T-helper 17 cell (primary cell): ENCODE measurements at places on chromosomes 2 and 18.

- no peak overlapping the region for H3K4me3 ChIP-seq
- DNase-seq: no peak
- no peak overlapping the region for H3K27ac ChIP-seq
Observed at GRCh38 chr18:3162181-3162580, 57.6 kb downstream of the MYOM1 start.

DNA sequence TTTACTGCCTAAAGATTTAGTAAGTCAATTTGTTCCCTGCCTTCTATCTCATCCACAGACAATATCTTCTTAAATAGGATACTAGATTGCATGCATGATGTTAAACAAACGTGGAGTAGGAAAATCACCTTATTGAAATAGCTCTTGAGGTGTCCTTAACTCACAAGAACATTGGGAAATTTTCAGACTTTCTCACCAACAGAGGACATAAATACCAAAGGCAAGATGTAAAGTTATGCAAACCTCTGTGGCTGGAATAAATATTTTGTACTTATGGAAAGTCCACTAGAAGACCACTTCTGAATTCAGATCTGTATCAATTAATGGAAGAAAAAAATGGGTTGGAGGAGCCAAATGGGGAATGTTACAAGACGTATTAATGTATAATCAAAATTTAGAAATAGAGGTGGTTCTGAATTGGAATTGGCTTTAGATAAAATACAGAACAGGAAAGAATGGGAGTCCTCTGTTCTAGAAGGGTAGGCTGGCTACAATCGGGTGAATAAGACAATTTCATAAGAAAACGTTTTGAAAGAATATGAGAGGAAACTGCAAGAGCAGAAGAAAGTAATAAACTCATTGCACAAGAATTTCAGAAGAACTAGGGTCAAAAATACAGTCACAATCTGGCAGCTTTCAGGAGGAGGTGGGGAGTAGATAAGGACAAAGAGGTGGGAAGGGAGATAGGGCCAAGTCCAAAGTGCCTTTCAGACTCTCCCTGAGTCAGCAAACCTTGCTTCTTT, 69.3 kb upstream of the FN1 start:
- no peaks in the 10 kb centered on the region for H3K36me3 ChIP-seq
- no peak for DNase-seq
- H3K27me3 ChIP-seq: peaks cover 29% of the 10 kb centered on the region

- H3K4me3 ChIP-seq: no peak overlapping the region
- H3K4me1 ChIP-seq: no peaks in the 10 kb centered on the region
- no peaks in the 10 kb centered on the region for H3K36me3 ChIP-seq
- no peak for DNase-seq
- peaks cover 24% of the 10 kb centered on the region for H3K27me3 ChIP-seq
Observed at GRCh38 chr2:205722283-205722918, 40.1 kb downstream of the NRP2 start.

GRCh38 chr2:212713681-212714080, 175.1 kb upstream of the ERBB4 start:
- H3K27me3 ChIP-seq: no peaks in the 10 kb centered on the region
- H3K27ac ChIP-seq: no peak overlapping the region
- DNase-seq: no peak
- H3K36me3 ChIP-seq: no peaks in the 10 kb centered on the region
- H3K4me3 ChIP-seq: no peak overlapping the region

DNA sequence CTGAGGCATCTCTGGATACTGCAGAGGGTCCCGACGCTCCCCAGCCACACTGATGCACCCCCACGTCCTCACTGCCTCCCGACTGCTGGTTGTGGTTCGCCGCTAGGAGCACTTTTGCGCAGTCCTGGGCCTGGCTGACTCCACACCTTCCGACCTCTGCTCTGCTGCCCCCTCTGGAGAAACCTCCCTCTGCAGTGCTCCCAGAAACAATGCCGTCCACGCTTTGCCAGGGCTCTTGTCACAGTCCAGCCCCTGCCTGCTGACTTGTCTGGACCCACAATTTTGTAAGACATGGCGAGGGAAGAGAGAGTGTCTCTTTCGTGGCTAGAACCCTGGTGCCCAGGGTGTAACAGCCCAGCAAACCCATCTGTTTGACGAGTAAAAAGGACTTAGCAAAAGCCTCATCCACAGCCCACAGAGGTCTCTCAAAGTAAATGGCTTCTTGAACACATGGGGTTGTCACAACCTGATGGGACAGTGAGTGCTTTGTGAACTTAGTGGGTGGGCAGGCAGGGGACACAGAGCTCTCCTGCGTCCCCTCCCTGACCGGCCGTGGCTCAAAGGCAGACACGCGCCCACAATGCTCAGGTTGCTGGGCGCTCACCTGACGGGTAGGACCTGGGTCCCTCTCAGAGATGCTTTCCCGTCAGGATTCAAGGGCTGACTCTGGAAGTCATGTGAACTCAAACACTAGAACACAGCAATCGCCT, 4.0 kb downstream of the COPS9 start:
- H3K27me3 ChIP-seq: no peaks in the 10 kb centered on the region
- peaks cover 3% of the 10 kb centered on the region for H3K36me3 ChIP-seq
- no peak for DNase-seq
- H3K4me3 ChIP-seq: peak overlapping the region; percentile 41
- no peak overlapping the region for H3K27ac ChIP-seq

- peaks cover 50% of the 10 kb centered on the region for H3K4me1 ChIP-seq
- H3K4me3 ChIP-seq: no peak overlapping the region
- H3K36me3 ChIP-seq: peaks cover 20% of the 10 kb centered on the region
- peak overlapping the region; percentile 66 for H3K27ac ChIP-seq
- H3K27me3 ChIP-seq: no peaks in the 10 kb centered on the region
- no peak for DNase-seq
Observed at GRCh38 chr2:68789603-68790002, 55.0 kb downstream of the ARHGAP25 start.

DNA sequence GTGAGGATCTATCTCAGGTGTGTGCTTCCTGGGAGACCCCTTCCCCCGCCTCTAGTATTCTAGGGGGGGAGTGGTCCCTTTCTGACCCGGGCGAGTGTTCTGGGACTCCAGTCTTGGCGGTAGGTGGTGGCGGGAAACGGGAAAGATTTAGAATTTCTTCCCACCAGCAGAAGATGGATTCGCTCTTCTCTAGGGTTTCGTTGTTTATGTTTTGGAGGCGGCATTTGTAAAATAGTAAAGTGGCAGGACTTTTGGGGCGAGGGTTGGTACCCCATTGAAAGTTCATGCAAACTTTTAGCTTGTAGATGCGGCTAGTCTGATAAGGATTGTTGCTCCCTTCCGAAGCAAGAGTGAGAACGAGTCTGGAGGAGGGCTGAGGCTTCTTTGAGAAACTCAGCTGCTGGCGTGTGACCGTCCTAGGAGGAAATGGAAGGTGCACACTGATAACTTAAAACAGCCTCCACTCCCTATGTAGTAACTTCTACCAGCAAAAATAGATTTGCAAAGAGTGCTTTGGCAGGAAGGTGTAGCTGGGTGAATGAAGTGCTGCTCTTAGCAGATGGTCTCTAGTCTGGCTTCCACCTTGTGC, 412 bp downstream of the GPD2 start:
- H3K4me3 ChIP-seq: peak overlapping the region; percentile 97
- no peak for DNase-seq
- H3K27ac ChIP-seq: peak overlapping the region; percentile 93
- peaks cover 20% of the 10 kb centered on the region for H3K4me1 ChIP-seq
- no peaks in the 10 kb centered on the region for H3K27me3 ChIP-seq
- H3K36me3 ChIP-seq: peaks cover 2% of the 10 kb centered on the region

- H3K27me3 ChIP-seq: peaks cover 22% of the 10 kb centered on the region
- DNase-seq: no peak
- no peak overlapping the region for H3K4me3 ChIP-seq
- H3K36me3 ChIP-seq: peaks cover 2% of the 10 kb centered on the region
Observed at GRCh38 chr18:12060182-12060870, 33.3 kb upstream of the ANKRD62 start.

DNA sequence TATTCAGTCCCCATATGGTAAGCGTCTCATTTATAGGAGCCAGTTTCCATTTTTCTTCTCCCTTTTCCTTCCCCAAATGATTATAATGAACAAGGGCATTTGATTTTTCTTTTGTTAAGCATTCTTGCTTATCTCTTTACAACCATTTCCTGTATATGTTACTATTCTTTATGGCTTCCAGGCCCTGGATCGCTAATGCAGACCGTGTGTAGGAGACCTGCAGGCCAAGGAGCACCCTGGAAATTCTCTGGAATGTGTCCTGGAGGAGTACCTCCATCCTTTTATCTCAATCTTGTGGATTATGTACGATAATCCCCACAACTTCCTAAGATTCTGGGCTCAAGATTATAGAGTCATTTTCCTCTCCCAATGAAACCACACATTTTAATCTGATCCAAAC, 439.6 kb upstream of the MMADHC start:
- H3K27me3 ChIP-seq: no peaks in the 10 kb centered on the region
- no peak overlapping the region for H3K4me3 ChIP-seq
- no peaks in the 10 kb centered on the region for H3K4me1 ChIP-seq
- no peak for DNase-seq
- no peaks in the 10 kb centered on the region for H3K36me3 ChIP-seq

GRCh38 chr2:11336189-11336588, 8.2 kb downstream of the ROCK2 start:
- H3K27ac ChIP-seq: no peak overlapping the region
- H3K4me3 ChIP-seq: no peak overlapping the region
- H3K27me3 ChIP-seq: no peaks in the 10 kb centered on the region
- H3K36me3 ChIP-seq: no peaks in the 10 kb centered on the region
- DNase-seq: no peak

DNA sequence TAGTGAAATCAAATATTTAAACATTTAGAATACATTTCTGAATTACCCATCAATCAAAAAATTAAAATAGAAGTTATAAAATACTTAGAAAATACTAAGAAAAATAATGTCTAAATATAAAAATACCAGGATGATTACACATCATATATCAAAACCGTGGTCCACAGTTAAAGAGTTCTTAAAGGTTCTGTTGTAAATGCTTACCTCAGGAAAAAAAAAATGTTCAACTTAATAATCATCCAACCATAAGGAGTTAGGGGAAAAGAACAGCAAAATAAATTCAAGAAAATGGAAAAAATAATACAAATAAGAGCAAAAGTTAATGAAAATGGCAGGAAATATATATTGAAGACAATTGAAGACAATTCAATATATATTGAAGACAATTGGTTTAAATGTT, 43.2 kb downstream of the PDE11A start:
- no peak overlapping the region for H3K27ac ChIP-seq
- H3K27me3 ChIP-seq: peaks cover 25% of the 10 kb centered on the region
- H3K4me3 ChIP-seq: no peak overlapping the region
- no peaks in the 10 kb centered on the region for H3K36me3 ChIP-seq
- H3K4me1 ChIP-seq: no peaks in the 10 kb centered on the region
- DNase-seq: no peak

- H3K4me1 ChIP-seq: peaks cover 25% of the 10 kb centered on the region
- no peak for DNase-seq
- H3K27me3 ChIP-seq: no peaks in the 10 kb centered on the region
- peaks cover 11% of the 10 kb centered on the region for H3K36me3 ChIP-seq
- H3K27ac ChIP-seq: peak overlapping the region; percentile 14
- H3K4me3 ChIP-seq: peak overlapping the region; percentile 41
Observed at GRCh38 chr2:238003234-238004031, 36.6 kb downstream of the UBE2F start.

- H3K4me3 ChIP-seq: peak overlapping the region; percentile 77
- peaks cover 82% of the 10 kb centered on the region for H3K27me3 ChIP-seq
- no peak overlapping the region for H3K27ac ChIP-seq
- H3K36me3 ChIP-seq: peaks cover 15% of the 10 kb centered on the region
- peaks cover 26% of the 10 kb centered on the region for H3K4me1 ChIP-seq
Observed at GRCh38 chr2:70888923-70889715, 46.6 kb upstream of the ATP6V1B1 start.

- H3K27me3 ChIP-seq: no peaks in the 10 kb centered on the region
- H3K27ac ChIP-seq: no peak overlapping the region
- H3K4me1 ChIP-seq: peaks cover 10% of the 10 kb centered on the region
Observed at GRCh38 chr2:43343573-43344304, 117.3 kb upstream of the ZFP36L2 start.

DNA sequence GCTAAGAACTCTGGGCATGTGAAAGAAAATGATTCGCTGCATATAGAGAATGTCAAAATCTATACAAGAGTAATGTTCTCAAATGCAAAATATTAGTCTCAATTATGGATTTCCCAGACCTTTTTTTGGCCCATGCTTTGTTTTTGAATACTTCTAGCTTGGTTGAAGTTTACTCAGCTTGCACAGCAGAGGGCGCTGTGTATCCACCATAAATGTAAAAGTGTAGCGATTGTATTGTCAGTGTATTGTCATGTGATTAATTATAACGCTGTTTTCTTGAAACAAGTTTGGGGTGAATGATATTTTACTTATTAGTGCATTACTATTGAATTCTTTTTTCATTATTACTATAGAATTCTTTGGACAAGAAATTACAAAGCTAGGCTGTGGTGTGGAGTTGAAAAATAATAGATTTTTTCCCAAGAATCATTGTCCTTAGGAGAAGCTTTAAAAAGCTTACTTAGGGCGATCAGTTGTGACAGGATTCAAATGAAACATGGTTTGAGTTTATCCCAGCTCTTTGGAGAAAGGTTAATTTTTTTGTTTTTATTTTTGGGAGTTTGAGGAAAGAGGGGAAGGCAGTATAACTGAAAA, 98.3 kb downstream of the PIK3C3 start:
- peaks cover 8% of the 10 kb centered on the region for H3K36me3 ChIP-seq
- DNase-seq: peak; percentile 35
- no peak overlapping the region for H3K27ac ChIP-seq
- peaks cover 8% of the 10 kb centered on the region for H3K4me1 ChIP-seq
- H3K4me3 ChIP-seq: peak overlapping the region; percentile 19

DNA sequence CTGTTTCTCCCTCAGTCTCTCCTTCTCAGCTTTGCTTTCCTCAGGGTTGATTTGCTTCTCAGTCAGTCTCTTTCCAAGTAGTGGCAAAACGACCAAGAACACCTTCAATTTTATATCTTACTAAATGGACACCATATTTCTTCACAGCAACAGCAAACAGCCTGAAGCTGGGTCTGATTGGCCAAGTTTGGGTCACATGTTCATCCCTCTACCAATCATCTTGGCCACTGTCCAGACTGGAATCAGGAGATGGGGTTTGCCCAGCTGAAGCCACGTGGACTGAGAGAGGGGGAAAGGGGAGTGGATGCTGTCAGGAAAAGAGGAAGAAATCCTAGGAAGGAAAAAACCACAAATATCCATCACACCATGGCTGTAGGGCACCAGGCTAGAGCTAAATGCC, 42.0 kb upstream of the ACMSD start:
- DNase-seq: no peak
- H3K4me3 ChIP-seq: no peak overlapping the region
- H3K27ac ChIP-seq: no peak overlapping the region

- peaks cover 36% of the 10 kb centered on the region for H3K4me1 ChIP-seq
- no peak for DNase-seq
- peak overlapping the region; percentile 100 for H3K27ac ChIP-seq
- no peaks in the 10 kb centered on the region for H3K27me3 ChIP-seq
Observed at GRCh38 chr2:9775999-9776712, 67.1 kb upstream of the TAF1B start.
